ENCODE measurements at places on chromosomes 6 and 20.

DNA sequence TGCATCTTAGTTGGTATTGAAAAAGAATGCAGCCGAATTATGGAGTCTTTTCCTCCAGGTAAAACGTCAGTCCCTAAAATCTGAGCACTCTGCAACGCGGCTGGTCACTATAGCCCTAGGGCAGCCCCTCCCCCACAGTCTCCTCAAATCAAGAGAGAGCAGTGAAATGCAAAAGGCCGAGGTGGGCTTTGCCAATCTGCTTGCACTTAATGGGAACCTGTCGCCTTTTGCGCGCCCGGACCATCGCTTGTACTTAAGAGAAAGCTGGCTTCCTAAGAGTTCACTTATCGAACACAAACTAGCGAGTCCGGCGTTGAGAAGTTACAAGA is 447 bp downstream of the MCM3 start:
- DNase-seq, result peak; percentile 61

- DNase-seq, result peak; percentile 76
Observed at GRCh38 chr6:36984581-36985416, 1.2 kb downstream of the MTCH1 start.

DNA sequence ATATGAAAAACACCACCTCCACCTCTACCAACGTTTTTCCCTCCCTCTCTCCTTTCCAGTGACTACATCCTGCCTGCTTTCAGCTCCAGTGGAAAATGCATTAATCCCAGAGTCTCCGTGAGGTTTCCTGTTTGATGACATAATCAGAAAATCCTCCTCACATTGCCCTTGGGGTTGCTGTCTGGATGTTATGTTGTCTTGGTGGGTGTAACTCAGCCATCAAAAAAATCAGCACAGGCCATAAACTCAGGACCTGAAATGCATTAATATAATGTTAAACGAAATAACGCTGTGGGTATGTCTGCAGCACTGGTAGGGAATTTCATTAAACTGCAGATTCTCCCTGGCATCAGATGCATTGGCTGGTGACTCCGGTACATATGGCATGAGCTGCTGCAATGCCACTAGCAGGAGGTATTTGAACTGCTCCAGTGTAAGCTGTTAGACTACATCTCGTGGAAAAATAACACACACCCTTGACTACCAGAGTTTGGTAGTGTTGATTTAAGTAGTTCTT is 297.8 kb downstream of the PRL start:
- no peak for DNase-seq

DNA sequence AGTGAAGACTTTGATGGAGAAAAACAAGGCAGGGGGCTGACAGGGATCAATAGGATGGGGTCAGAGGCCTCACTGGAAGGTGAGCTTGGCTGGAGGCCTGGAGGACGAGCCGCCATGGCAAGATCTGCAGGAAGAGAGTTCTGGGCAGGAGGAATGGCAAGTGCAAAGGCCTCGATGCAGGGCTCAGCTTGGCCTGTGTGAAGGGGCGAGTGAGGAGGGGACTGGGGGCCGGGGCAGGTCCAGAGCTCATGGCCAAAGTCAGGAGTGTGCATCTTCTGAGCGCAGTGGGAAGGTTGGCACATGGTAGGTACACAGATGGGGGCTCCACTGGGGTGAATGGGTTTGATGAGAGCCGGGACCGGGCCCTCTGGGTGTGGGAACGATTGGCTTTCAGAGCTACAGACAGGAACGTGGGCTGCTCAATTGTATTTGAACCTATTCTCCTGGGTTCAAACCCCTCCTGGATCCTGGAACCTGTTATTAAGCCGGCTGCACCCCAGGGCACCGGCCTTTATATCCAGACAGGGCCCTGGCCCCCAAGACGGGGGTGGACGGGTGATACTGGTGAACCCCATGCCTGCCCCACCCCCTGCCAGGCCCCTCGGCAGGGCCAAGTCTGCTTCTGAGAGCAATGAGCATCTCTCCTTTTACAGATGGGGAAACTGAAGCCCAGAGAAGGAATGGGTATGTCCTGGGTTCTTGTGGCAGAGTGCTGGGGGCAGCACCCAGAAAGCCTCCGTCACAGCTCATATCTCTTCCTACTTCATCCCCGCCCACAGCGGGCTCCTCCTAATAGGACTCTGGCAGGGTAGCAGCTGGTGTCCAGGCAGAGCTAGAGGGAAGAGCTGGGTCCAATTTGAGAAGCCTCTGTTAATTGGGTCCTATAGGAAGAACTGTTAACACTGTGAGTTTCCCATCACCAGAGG is 106.1 kb downstream of the CEBPB start:
- DNase-seq, result no peak

DNA sequence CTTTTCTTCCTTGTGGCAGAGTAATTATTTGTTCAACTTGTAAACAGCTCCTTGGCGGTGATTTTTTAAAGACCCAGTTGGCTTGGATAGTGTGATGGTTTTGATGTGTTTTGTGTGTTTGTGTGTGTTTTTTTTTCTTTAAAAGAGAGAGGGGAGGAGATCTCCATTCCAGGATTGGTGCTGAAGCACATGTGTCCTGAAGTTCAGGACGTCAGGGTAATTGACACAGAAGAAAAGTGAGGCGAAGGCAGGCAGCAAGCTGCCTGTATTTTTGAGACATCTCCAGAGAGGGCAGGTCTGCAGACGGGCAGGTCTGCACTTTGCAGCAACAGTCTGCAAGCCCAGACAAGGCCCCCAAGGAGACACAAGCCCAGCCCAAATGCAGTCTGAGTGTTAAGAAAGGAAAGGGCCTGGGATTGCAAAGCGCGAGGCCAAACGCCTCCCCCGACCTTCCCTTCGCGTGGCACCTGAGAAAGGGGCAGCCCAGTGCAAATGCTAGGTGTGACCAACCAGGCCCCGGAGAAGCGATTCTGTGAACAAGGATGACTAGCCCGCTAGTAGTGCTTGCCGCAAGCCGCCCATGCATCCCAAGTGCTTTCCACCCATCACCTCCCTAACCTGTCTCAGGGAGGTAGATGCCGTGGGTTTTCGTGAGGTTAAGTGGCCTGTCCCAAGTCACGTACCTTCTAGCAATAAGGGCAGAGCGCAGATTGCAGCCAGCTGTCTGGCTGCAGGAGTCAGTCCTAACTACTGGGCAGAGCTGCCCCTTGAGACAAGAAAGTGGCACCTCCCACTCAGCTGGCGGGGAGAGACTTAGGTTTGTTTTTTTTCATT is 230.5 kb downstream of the ZMYND8 start:
- no peak for DNase-seq

DNA sequence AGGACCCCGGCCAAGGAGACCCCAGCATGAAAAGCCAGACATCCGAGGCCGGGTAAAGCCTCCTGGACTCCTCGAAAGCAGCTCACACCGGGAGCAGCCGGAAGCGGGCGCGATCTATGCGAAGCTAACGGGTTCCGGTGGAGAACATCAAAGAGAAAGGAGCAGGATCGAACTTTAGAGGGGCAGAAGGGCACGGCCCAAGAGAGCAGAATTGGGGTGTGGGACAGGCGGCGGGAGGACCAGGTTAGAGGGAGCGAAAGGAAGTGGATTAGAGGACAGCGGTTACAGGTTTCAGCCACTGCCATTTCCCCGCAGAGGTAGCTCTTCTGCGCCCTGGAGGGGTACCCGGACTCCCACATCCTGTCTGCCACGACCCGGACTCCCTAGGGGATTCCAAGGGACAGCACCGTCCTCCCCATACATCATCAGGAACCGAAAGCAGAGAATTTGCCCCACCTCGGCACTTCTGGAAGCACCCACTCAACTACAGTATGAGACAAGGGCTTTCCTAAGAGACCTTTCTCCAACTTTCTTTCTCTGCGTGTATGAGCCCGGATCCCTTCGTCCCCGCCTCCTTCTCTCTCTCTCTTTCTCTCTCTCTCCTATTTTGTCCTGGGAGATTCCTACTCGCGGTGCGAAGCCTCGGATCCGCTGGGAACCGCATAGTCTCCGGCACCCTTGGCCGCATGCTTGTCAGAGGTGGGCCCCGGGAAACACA is 507 bp upstream of the VGLL2 start:
- DNase-seq, result no peak

DNA sequence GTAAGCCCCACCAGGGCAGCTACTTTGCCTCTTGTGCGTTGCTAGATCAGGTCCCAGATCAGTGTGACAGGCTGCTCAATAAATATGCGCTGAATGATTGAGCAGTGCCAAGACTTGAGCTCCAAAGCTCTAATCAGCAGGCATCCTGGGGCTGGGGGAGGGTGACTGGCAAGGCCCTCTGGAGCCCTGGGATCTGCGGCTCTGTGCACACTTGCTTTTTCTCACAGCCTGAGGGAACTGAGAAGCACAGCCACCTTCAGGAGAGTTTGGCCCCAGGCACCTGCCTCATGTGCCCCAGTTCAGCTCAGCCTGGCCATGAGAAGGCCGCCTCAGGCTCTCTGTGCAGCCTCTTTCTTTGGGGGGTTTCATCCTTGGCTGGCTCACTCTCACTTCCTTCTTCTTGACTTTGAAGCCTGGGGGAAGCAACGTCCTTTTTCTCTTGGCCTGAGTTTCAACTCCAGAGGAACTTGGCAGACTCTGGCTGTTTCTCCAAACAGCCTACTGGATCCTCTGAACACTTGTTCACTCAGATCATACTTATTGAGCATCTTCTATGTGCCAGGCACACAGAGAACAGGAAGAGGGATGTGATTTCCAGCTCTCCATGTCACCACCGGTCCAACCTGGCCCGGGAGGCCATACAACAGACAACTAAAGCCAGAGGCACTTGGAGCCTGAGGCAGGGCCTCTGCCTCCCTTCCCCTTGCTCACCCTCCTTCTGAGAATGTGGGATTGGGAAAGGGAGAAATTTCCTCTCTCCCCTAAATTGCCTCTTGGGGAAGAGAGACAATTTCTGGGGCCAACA is 114.0 kb downstream of the VEGFA start:
- no peak for DNase-seq

- no peak for DNase-seq
Observed at GRCh38 chr6:30042914-30043313, 18.2 kb upstream of the POLR1H start.

- DNase-seq, result no peak
Observed at GRCh38 chr6:159646733-159647132, 46.3 kb downstream of the SOD2 start.

DNA sequence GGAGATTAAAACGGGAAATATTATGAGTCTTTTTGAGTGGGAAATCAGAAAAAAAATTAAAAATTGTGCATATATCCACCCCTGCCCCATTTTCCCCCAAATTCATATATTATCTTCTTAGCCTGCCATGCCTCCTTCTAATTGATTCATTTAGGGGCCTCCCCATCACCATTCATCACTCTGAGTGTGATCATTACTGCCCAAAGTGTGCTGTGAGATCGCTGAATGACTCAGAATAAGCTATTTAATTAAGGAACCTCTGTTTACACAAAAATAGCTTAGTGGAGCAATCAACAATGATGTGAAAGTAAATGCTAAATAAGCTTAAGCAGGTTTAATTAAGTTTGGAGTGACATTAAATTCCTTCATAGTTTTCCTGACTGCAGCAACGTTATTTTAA is 645.5 kb downstream of the GRIK2 start:
- DNase-seq, result no peak
